Fibroblast of skin of right biceps (primary cell): ENCODE measurements at places on chromosomes 11 and 22.
A peak's percentile ranks its signal among the peaks of the same experiment; 100 is the strongest.

- peak; percentile 73 for DNase-seq
These were observed 1.1 kb upstream of the CHRM4 start for GRCh38 chr11:46392421-46393230.

DNA sequence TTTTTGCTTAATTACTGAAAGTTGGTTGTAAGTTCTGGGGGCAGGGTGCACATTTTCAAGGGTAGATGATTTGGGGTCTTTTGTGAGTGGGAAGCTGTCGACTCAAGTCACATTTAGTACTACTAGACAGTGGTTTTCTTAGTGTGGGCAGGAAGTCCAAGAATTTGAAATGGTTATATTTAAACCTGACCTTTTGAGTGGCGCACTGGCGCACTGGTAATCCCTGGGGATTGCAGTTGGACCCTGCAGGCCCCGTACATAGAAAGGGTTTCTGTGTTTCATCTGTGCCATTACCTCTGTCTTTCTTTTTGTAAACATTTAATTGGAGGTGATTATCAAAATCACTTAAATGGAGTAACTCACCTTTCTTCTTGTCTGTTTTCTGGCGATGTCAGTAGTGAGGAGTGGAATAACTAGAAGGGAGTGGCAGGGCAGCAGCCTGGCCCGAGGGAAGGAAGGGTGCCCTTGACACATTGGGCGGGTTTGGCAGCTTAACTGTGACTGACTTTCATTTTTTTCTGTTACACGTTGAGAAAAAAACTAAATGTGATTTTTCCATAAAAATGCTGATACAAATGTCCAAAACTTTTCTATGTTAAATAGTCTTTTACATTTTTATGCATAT, 101.8 kb upstream of the GAL start:
- no peak for DNase-seq

DNA sequence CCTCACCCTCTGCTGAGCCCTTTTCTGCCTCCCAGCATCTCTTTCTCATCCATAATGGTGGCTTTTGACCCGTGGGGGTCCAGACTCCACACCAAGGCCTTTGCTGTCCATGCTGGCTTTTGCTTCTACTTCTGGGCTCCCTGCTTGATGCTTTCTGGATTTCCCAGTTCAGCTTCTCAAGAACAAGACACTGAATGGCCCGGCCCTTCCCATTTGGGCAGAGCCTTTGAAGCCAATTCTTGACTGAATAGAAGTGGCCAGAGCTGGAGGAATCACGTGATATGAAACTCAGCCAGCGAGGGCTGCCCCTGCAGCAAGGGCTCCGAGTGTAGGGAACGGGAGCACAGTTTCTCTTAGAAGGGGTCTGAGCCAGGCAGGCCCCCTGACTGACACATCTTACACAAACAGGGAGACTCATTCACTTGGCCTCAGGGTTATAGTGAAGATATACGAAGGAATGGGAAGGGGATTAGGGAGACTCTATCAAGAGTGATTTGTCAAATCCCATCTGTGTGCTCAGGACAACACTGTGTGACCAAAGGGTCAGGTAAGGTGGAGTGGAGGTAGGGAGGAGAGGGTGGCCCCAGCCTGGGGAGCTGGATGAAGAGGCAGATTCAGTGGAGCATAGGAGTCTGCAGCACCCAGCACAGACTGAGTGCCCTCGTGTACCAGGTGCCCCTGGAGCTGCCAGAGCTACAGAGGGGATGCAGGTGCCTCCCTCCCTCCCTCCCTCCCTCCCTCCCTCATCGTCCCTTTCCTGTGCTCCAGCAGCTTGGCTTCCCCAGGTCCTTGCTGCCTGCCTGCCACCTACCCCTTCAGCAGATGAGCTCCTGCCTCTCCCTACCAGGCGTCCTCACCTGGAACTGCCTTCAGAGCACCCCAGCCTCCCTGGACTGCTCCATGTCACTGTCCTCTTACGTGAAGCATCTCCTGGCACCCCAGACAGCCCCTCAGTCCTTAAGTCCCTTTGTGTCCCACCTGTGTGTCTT, 106.0 kb downstream of the TRIM29 start:
- DNase-seq = no peak

DNA sequence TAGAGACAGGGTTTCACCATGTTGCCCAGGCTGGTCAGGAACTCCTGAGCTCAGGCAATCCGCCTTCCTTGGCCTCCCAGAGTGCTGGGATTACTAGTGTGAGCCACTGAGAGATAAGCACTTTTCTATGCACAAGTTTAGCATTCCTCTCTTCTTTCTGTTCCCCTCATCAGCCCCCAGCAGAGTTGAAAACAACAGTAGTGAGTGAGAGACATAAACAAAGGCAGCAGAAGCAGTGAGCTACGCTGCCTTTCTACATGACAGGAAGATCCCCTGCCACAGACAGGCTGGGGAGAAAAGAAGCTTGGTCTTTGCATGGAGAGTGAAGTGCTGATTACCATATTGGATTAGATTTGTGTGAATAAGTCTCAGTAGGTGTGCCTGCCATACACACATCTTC, 392.0 kb upstream of the KIRREL3 start:
- no peak for DNase-seq

DNA sequence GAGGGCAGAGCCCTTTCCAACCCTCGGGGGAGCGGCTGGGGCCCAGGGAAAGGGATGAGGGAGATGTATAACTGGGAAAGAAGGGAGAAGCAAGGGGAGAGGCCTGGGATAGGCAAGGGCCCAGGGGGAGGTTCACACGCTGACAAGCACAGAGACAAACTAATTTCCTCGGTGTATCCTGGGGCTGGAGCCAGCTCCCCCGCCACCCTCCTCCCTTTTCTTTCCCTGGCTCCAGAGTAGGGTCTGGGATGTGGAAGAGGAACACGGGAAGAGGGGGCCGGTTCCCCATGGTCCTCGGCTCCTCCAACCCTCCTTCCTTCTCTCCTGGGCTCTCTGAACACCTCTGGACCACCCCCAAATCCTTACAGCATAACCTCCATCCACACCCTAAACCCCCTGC, 6.9 kb downstream of the CLCF1 start:
- no peak for DNase-seq

GRCh38 chr11:79087238-79087960, 353.4 kb downstream of the TENM4 start:
- DNase-seq = peak; percentile 98

- DNase-seq = peak; percentile 48
These were observed 31.8 kb downstream of the DLG2 start for GRCh38 chr11:85595285-85595884.

- peak; percentile 54 for DNase-seq
These were observed 21.7 kb downstream of the CTTN start for GRCh38 chr11:70420008-70420464.

DNA sequence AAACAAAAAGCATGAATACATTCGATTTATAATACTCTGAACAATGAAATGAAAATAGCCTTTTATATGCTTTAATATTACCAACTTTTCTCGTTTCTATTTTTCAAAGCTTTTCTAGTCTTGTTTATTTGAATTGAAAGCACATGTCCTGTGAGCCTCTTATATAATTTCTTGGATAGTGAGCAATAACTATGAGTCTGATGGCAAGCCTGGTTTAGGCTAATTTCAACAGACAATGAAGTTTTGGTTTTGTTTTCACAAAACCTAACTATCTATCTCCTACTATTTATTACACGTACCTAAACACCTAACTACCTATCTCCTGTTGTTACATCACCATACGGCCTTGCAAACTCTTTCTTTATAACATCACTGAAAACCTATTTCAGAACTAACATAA, 29.2 kb upstream of the CEP126 start:
- DNase-seq = no peak

- DNase-seq = no peak
These were observed 89.9 kb upstream of the APOA1 start for GRCh38 chr11:116927163-116927974.

GRCh38 chr22:40955571-40955970, 4.4 kb downstream of the RBX1 start:
- peak; percentile 16 for DNase-seq

DNA sequence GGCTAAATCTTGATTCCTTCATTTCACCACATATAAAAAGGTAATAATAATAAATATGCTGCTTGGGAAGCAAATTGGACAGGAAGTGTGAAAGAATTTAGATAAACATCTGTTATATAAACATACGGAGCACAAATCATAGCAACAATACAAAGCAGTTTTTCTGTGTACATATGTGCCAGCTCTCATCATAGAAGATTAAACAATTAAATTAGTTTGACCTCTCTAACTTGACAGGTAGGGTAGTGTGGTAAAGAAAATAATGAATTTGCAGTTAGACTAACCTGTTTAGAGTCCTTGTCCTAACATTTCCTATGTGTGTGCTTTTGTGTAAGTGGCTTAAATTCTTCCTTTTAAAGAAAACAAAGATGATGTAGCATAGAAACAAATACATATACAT, 995.7 kb upstream of the TENM4 start:
- no peak for DNase-seq

- peak; percentile 55 for DNase-seq
These were observed 12.4 kb upstream of the KLHL35 start for GRCh38 chr11:75445315-75445953.

DNA sequence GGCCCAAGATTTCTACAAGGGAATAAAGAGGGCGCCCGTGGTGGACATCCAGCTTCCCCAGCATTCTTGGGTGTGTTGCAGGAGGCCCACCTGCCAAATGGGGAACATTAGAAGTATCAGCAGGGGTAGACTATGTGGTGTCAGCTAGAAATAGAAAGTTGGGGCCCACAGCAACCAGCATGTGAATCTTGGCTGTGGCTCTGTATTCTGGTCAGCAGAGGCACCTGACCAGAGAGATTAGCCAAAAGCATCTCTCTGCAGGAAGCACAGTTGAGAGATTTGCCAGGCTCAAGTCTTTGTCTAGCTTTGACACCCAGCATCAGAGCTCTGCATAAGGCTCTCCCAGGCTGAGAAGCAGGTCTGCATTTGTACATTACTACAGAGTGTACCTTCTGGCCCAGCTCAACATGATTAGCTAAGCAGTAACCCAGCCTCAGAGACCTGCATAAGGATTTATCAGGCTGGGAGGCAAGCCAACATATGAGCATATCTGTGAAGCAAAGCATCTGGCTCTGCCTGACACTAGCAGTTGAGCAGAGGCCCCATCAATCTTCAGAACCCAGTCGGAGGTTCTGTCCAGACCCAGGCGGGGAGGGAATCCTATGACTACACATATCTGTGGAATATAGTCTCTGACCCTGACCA, 79.9 kb downstream of the MS4A13 start:
- DNase-seq = no peak

DNA sequence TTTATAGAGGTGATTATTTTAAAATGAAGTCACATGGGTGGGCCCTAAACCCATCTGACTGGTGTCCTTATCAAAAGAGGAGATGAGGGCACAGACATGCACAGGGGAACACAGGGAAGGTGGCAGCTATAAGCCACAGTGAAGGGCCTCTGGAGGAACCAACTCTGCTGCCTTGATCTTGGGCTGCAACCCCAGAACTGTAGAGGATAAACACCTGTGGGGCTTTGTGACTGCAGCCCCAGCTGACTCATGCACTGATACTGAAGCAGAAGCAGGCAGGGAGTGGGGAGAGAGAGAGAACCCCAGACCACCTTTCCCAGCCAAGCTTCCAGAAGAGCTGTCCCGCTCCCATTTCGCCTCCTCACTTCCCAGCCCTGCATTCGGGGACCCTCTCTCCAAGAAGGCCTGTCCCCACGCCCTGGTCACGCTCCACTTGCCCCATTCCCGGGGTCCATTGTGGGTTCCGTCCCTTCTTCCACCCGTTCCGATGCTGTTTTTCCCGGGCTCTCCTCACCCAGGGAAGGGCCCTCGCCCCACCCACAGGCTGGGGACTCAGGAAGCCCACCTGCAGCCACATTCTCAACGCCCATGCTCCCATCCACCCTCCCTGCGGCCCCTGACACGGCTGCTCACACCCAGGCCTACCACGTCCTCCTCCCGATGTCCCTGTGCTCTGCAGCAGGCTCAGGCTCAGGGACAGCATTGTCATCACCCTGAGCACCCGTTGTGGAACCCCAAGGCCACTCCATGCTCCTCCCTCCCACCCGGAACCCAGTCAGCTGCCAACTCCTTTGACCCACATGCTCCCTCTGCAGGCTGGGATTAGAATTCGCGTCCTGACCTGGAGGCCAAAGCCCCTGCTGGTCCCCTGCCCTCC, 90.8 kb upstream of the SHANK2 start:
- DNase-seq = peak; percentile 21

GRCh38 chr11:1670905-1671371, 26.1 kb upstream of the KRTAP5-6 start:
- DNase-seq = no peak

DNA sequence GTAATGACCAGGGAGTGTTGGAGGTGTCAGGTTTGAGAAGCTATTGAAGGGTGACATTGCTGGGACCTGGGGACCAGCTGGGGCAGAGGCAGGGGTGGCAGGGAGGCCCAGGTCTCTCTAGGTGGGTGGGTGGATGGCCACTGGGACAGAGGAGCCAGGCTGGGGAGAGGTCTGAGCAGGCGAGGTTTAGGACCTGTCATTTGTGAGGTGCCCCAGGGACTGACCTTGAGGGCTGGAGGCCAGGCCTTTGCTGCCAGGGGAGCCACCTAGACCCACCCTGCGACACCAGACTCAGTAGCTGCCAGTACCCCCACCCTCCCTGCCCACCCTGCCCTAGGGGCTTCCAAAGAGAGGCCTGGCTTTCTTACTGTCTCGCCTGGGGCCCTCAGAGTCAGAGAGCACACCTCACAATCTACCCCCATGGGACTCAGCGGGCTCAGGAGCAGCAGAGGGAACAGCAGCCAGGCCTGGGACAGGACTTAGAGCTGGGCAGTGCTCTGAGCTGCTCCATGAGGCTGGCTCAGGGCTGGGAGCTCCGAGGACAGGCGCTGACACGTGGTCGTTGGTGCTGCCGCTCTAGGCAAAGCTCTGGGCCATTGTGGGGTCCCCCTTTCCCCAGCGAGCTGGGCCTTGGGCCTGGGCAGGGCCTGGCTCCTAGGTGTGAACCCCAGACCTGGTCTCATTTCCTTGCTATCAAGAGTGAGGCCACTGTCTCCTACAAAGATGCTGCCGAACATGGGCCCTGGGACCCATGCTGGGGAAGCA, 28.6 kb upstream of the PPARA start:
- DNase-seq = no peak
